Progenitor cell of endocrine pancreas (in vitro differentiated cells): ENCODE measurements at places on chromosomes 6 and 20. TPM values are rescaled to one million over a fixed set of nuclear protein-coding genes. Genes with fewer than 3 reads are reported as not detected.

GRCh38 chr6:148440016-148440415 lies 97.4 kb downstream of the SASH1 start:
- no peaks in the 10 kb centered on the region for H3K27me3 ChIP-seq
- peaks cover 8% of the 10 kb centered on the region for H3K36me3 ChIP-seq
- no peak for DNase-seq
- no peak overlapping the region for H3K27ac ChIP-seq

DNA sequence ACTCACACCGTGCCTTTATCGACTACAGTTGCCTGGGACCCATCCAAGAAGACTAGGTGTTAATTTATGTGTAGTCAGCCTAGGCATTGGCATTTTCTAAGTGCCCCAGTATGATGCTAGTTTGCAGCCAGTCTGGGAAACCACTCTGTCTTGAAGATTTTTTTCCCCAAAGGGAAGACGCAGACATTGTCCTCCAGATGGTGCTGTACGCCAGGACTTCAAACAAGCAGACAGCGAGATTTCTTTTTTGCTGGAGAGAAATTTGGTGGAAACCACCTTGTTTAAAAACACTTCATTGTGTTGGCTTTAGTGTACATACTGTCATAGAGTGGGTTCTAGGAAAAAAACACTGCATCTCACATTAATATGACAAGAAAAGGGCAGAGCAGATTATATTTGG lies 30.0 kb downstream of the ALDH5A1 start:
- H3K27ac ChIP-seq, result no peak overlapping the region
- H3K36me3 ChIP-seq, result peaks cover 4% of the 10 kb centered on the region
- no peak for DNase-seq
- H3K27me3 ChIP-seq, result no peaks in the 10 kb centered on the region
- peaks cover 5% of the 10 kb centered on the region for H3K4me1 ChIP-seq

DNA sequence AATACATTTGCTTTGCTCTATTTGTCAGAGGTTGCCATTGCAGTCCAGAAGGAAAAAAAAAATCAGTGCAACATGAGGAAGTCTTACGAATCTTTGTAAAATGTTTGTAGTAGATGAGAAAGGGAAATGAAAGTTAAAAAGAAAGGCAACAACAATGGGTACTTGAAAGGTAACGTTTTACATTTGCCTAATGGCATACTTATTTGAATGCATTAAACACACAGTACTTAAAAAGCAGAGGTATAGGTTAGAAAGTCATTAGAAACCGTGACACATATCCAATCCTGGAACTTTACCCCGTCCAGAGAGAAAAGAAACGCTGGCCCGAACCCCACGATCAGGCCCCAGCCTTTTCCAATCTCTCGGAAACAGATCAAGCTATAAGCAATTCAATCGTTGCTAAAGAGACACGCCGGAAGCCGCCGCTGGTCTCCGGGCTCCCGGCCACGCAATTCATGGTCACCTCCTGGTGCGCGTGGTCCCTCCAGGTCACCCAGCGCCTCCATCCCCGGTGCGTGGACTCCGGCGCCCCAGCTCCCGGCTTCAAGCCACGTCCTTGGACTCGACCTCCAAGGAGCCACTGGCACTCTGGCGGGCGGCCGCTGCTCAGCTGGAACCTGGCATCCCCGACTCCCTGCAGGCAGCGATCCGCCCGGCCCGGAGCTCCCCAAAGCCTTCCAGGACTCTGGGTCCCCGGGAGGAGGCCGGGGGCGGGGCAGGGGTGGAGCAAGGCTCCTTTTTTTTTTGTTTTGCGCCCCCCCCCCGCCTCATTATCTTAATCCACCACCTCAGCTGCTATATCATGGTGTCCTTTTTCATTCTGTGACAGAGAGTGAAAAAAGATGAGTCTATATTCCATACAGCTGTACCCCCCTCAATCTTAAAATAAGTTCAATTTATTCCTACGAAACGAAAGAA lies at the start of gene SLC18B1:
SLC18B1 (minus strand) TSS at position 687 of the 918 bp plus-strand sequence; CDS start at position 506, 181 bp downstream.
- peaks cover 5% of the 10 kb centered on the region for H3K4me1 ChIP-seq
- no peak within 1 kb of the TSS for H3K4me3 ChIP-seq
- peak; percentile 49 for DNase-seq

Gene OR12D3
- not detected in 2 replicates for total RNA-seq

Gene KCNK16
- total RNA-seq, result 32.9 and 35.2 TPM in 2 replicates

Gene CST2
- not detected in 2 replicates for total RNA-seq

Gene GPSM3
- 6.1 and 6.5 TPM in 2 replicates for total RNA-seq
